ENCODE measurements at places on chromosomes 11 and 22. TPM values are rescaled to one million over a fixed set of nuclear protein-coding genes. Genes with fewer than 3 reads are reported as not detected.

SLC25A1 gene
- total RNA-seq: 133 TPM

OR8D4 gene
- total RNA-seq: not detected

- DNase-seq: no peak
Observed at GRCh38 chr11:120031612-120032600, 106.0 kb downstream of the TRIM29 start.

DNA sequence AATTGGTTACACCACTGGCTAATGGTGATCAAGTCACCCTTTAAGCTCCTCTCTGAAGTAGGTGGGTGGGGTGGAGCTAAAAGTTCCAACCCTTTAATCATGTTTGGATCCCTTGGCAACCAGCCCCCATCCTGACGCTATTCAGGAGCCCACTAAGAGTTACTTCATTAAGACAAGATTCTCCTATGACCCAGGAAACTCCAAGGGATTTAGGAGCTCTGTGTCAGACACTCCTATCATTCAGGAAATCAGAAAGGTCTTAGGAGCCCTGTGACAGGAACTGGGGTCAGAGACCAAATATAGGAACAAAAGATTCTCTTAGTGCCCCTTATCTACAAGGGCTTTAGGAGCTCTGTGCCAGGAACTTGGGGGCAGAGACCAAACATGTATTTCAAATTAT, 141.3 kb downstream of the ATG16L2 start:
- no peak for DNase-seq

- DNase-seq: no peak
Observed at GRCh38 chr11:43872995-43873394, 7.6 kb upstream of the ALKBH3 start.

- no peak for DNase-seq
Observed at GRCh38 chr22:43843783-43844530, 18.4 kb downstream of the SULT4A1 start.

GRCh38 chr11:66218846-66219620, 49.4 kb upstream of the RAB1B start:
- no peak for DNase-seq

C11orf65 gene
- 0.83 TPM for total RNA-seq

Measured in LHCN-M2 (cell line).